Stimulated activated CD8-positive, alpha-beta memory T cell treated with anti-CD3 and anti-CD28 coated beads, Interleukin-15, amount 100 ng/mL, for 48 hours (primary cell): ENCODE measurements at places on chromosomes 1 and 21.
A peak's percentile ranks its signal among the peaks of the same experiment; 100 is the strongest.

- no peak for DNase-seq
Observed at GRCh38 chr21:20943561-20943997, 54.6 kb upstream of the NCAM2 start.

- DNase-seq: no peak
Observed at GRCh38 chr1:209443361-209443931, 140.1 kb upstream of the CAMK1G start.

- DNase-seq: no peak
Observed at GRCh38 chr21:44402323-44403105, 49.1 kb downstream of the TRPM2 start.

- DNase-seq: no peak
Observed at GRCh38 chr1:157000686-157001085, 44.9 kb downstream of the ARHGEF11 start.

DNA sequence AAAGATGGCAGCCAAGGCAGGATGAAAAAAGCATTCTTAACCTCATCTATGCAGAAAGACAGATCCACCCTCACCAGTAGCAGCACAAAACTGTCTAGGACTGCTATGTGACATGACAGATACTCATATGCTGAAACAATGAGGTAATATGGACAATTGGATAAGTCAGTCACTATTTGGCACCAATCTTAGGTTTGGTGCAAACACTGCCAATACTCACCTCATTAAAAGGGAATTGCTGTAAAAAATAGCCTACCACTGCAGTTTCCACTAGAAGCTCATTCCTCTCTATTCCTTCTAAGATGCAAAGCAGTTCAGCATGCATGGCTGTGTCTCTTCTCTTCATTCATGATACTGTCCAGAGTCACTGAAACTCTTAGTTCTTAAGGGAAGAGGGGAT lies 91.7 kb downstream of the TBX15 start:
- DNase-seq: no peak

GRCh38 chr1:5770981-5771765 lies 221.1 kb downstream of the NPHP4 start:
- no peak for DNase-seq

DNA sequence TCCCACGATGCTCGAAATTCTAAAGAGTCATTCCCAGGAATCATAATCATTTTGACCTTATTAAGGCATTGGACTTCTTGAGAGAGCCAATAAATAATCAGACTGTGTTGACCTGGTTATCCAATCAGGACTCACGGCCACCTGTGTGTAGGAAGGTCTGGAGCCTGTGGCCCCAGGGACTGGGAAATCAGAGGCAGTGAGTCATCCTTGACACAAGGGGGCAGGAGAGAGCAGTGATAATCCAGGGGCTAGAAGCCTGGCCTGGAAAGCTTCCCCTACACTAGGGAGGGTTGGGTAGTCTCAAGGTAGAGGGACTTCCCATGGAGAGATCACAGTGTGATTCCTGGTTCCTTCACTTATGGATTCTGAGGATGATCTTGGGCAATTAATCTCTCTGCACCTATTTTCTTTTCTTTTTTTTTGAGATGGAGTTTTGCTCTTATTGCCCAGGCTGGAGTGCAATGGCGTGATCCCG lies 4.7 kb downstream of the MR1 start:
- DNase-seq: peak; percentile 45

DNA sequence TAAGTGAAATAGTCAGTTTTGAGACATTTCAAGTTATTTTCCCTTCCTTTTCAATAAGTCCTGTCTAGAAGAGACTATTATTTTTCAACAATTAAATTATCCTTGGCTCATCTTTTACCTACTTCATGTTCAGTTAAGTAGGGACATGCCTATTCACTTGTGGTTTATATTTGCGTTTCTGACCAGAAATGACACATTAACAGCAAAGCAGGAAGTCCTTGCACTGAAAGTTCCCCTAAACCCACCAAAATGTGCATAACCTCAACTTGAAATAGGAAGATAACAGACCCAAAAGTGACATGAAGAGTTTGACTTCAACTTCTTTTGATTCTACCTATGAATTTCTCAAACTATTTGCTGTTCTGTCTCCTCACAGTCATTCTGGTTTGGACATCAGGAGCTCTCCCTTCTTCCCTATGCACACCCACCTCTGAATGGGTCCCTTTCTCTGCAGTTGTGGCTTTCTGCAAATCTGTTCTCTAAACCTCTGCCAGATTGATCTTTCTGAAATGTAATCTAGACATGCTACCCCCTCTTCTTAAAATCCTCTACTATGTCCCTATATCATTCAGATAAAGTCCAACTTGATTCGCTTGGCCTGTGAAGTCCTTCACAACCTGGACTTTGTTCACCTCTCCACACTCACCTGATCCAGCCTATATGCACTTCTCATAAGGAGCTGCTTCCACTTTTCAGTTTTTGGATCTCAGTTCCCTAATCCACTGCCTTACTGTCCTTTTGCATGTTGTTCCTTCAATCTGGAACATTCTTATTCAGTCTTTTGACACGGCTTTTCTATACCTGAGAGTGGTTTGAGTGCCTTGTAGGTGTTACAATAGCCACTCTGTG lies 661.5 kb upstream of the ADGRL4 start:
- DNase-seq: no peak

- DNase-seq: no peak
Observed at GRCh38 chr1:147478521-147478920, 62.8 kb upstream of the BCL9 start.

GRCh38 chr21:46211376-46211775 lies 17.2 kb downstream of the LSS start:
- no peak for DNase-seq

DNA sequence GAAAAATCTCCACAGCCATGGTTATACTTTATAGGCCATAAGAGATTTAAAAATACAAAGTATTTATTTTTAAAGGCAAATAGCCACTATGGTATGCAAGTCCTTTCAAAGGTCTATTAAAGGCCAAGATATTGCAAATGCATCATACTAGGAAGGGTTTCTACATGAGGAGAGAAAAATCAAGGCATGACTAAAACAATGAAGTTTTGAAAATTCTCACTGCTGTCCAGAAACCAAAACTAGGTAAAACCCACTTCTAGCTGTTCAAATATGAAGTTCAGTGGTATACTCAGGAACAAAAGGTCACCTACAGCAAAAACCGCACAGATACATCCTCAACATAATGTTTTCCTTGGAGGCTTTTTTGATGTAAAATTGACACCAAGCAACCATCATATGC lies 75.0 kb downstream of the EPS15 start:
- no peak for DNase-seq

DNA sequence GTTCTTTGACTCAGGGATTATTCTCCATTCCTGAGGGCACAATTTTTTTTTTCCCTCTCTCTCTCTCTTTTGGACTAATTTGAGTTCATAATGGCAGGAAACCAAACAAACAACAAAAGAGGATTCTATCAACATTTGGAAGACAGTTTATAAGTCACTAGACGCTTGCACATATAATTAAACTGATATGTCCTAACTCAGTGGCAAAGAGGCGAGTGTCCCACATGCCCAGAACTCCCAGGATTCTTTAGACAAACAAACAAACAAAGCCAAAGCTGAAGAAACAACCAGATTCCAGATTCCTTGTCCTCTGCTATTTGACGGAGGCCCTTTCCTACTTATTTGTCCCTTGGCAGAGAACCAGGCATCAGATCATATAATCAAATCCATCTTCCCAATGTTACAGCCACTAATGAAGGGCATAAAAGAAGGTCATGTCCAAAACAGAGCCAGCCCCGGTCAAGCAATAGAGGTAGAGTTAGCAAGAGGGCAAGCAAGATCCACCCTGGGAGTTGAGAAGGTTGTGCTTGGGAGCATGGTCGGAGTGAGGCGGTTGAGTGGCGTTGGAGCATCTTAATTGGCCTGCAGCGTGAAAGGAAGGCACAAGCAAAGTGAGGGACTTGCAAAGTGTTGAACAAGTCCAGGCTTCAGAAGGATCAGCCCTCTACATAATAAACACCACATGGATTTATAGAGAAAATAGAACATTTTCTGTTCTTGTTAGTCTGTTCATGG lies 30.3 kb downstream of the ZNF362 start:
- no peak for DNase-seq

- DNase-seq: no peak
Observed at GRCh38 chr1:196902344-196902743, 14.5 kb downstream of the CFHR4 start.

DNA sequence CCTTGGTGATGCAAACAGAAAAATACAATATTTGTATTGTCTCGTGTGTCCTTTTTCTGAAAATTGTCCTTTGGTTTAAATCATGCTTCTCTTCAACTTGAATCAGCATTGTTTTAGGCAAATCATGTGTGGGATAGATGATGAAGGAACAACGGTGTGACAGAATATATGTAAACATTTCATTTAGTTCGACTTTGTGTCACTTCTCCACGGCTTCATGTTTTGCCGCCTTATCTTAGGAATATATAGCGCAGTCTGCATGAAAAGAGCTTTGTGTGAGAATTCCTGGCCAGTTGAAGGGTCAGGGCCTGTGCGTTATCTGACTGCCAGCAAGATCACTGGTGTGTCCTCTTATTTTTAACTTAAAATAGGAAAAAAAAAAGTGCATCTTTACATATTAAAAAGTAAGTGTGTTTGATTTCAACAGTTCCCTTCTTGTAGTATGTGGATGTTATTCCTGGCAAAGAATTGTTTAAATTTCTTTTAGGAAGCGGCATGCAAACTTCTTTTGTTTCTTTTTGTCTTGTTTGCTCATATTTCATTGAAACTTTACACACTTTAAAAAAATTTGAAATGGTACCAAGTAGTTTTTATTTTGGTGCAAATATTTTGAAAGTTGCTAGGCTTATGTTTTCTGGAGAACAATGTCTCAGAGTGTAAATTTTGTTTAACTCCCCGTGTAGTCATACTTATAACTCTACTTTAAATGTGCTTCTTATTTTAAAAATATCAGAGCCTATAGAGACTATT lies 465.2 kb downstream of the USP25 start:
- no peak for DNase-seq

GRCh38 chr1:109508001-109508872 lies 1.3 kb downstream of the AMIGO1 start:
- no peak for DNase-seq

DNA sequence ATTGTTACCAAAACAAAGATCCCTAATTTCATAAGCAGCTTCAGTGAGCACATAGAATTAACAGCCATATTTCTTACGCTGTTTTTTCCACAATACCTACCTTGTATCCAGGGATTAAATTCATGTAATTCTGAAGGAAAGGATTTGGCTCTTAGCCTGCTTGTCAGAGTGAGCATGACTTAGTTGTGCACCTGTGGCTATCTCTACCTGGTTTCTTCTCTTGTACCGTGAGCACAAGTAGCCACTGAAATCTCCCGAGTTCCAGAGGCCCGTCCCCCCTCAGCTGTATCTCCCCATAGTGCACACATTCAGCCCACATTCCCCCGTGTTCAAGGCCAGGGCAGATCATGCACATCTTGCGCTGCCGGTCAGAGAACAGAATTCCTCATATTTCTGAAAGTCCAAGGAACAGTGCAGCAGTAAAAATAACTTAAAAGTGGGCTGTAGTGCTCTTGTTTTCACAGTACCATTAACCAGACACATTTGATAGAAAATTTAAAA lies 2.3 kb downstream of the TENT5C start:
- no peak for DNase-seq

GRCh38 chr1:179586107-179586823 lies 5.4 kb upstream of the TDRD5 start:
- no peak for DNase-seq

DNA sequence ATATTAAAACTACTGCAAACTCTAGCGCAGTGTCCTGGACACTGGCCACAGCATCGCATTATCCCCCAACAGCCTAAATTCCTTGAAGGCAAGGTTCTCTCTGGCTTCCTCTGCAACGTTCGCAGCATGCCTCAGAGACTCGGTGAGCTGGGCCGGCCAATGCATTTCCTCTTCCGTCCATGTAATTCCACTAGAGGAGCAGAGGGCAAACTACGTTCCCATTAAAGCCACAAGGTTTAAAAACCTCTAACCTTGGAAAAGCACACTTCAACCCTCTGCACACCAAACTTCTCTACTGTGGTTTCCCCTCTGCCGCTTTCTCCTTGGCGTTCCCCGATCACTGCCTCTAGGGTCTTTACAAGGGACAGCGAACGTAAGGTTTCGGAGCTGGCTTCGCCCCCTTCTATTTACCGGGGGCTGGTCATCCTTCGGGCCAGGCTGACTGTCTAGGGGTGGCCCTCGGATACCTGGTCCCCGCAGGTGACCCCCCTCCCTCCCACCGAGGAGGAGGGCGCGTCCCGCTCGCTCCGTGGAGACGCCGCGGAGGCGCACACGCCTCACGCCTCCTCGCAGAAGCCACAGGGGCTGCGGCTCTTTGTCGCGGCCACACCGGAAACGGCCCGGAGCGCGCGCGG lies 456 bp upstream of the SMYD2 start:
- DNase-seq: no peak
